ENCODE measurements at places on chromosomes 3 and 15. TPM values are rescaled to one million over a fixed set of nuclear protein-coding genes. Genes with fewer than 3 reads are reported as not detected.
A peak's percentile ranks its signal among the peaks of the same experiment; 100 is the strongest.

LYSMD2 gene
- total RNA-seq, result 4.3 TPM

FBLN2 gene
- 69.7 TPM for total RNA-seq

TUSC7 gene
- total RNA-seq, result not detected

PDHB gene
- total RNA-seq, result 209 TPM

SPINT1 gene
- total RNA-seq, result 0.59 TPM

HIGD1A gene
- 320 TPM for total RNA-seq

CPNE4 gene
- total RNA-seq, result 52.3 TPM

THAP10 gene
- total RNA-seq, result 3.9 TPM

DPPA2 gene
- not detected for total RNA-seq

WWTR1 gene
- total RNA-seq, result 37.9 TPM

AMIGO3 gene
- not detected for total RNA-seq

FEZF2 gene
- total RNA-seq, result not detected

SERPINI1 gene
- total RNA-seq, result 5.6 TPM

DNA sequence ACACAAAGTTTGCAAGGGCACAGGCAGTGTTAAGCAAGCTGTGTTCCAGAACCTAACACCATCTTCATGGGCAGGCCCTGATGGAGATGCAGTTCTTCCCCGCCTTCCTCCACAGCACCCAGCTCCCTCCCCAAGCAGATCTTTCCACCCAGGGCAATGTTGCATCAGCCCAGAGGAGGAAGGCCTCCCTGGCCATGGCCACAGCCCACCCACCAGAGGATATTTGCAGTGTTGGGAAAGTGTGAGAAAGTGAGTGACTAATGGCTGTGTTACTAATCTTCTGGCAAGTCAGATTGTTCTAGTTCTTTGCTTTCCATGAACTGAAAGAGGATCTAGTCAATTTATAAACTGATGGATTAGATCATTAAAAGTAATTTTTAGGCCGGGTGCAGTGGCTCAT is 42.0 kb upstream of the ATP10A start:
- no peak for DNase-seq

GRCh38 chr3:183555541-183556081 is at the start of gene KLHL6:
Gene KLHL6 (minus strand): TSS chr3:183555706. CDS start chr3:183555653, 53 bp downstream.
- DNase-seq, result peak; percentile 65

- no peak for DNase-seq
Measured at GRCh38 chr3:149368201-149368673, 9.2 kb downstream of the TM4SF1 start.

GRCh38 chr15:73800662-73801345 is 47.7 kb upstream of the INSYN1 start:
- peak; percentile 87 for DNase-seq

DNA sequence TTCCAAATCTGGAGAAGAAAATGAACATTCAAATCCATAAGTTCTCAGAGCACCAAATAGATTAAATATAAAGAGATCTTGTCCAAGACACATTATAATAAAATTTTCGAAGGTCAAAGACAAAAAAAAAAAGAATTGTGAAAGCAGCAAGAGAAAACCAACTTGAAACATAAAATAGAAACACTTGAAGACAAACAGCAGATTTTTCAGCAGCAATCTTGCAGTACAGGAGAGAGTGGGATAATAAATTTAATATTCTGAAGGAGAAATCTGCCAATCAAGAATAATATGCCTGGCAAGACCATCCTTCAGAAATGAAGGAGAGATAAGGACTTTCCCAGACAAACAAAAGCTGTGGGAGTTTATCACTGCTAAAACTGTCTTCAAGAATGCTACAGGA is 150.5 kb upstream of the COL8A1 start:
- DNase-seq, result no peak

DNA sequence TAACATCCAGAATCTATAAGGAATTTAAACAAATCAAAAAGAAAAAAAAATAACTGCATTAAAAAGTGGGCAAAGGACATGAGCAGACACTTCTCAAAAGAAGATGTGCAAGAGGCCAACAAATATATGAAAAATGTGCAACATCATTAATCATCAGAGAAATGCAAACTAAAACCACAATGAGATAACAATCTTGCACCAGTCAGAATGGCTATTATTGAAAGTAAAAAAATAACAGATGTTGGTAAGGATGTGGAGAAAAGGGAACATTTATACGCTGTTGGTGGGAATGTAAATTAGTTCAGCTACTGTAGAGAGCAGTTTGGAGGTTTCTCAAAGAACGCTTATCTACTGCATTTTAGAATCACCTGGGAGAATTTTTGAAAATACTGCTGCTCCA is 186.1 kb downstream of the OTOL1 start:
- no peak for DNase-seq

DNA sequence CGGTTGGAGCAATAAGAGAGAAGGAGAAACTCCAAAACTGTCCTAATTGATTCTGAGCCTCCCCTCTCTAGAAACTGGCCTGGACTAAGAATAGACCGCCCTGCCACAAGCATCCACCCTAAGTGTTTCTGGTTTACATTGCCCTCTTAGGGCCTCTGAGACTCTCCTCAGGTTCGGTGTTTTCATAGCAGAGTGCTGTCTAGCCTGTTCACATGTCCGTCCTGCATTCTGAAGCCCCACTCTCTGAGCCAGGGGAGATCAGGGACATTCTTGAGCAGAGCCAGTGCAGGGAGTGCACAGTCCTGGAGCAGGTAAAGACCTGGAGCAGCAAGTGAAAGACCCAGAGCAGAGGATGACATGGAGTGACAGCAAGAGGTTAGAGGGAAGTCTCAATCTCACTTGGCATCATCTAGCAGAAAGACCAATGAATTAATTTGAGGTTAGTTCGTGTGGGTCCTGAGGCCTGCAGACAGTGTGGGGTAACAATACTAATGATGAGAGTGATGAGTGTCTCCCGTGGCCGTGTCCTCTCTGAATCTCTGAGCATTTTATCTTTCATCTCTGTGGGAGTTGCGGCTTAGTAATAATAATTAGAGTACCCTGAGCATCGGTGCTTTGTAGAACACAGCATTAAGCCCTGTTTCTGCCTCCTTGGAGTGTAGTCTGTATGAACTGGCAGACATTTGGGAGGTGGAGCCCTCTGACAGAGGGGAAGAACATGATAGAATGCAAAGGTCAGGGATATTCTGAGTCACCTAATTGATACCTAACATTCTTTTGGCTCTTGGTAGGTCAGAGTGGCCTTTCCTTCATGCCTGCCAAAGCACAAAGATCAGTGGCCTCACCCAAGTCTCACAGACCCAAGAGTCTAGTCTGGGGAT is 24.6 kb downstream of the MAPKBP1 start:
- DNase-seq, result no peak

- no peak for DNase-seq
Measured at GRCh38 chr3:128933922-128934253, 54.5 kb downstream of the ACAD9 start.

GRCh38 chr15:64865998-64866520 is 24.3 kb downstream of the PLEKHO2 start:
- DNase-seq, result peak; percentile 30

DNA sequence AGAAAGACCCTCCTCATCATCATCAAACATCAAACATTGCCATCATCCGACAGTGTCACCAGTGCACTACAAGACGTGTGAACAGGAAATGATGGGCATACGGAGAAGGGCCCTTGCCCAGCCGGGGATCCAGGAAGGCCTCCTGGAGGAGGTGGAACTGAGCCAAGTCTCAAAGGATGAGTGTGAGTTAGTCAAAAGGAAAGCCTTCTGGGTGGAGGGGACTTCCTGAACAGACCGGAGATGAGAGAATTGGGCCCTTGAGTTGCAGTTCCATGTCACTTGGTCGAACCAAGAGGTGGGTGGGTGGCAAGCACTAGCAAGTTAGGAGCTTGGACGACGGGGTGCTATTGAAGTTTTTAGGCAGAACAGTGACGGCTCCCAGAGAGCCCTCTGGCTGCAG is 8.5 kb downstream of the SEMA4B start:
- no peak for DNase-seq

DNA sequence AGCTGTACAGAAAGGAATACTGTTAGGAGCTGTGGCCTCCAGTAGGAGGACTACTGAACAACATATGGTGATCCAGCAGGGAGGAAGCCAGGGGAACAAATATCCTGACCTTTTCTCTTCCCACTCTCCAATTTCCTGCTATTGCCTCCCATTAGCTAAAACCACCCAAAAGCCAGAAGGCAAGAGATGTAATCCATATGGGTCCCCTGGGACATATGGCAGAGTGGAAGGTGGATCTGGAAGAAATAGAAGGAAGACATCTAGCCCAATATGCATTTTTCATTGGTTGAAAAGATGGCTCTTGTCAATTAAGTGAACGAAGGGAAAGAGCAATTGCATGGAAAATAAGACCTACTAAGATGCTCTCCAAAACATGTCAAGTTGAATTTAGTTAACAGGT is 167.2 kb downstream of the CNTN3 start:
- no peak for DNase-seq

- no peak for DNase-seq
Measured at GRCh38 chr3:31288641-31289100, 244.1 kb upstream of the STT3B start.

DNA sequence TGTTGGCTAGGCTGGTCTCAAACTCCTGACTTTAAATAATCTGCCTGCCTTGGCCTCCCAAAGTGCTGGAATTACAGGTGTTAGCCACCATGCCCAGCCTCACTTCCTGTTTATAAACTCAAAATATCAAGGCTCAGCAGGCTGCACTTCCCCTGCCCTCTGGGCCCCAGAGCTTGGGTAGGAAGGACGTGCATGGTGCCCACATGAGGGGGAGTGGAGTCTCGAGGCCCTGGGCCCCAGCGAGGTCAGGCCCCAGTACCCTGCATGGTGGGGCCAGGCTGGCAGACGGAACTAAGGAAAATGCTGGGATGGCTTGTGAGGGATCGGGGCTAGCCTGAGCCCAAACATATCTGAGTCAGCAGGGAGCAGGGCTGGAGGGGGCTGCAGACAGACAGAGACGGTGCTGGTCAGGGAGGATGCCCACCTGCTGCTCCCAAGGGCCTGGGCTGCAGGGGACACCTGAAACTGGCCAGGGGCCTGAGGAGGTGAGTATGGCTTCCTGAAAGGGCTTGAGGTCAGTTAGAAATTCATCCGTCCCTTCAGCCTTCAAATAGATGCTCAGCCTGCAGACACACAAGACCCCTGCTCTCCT is 5.1 kb downstream of the SPTBN5 start:
- DNase-seq, result no peak

- no peak for DNase-seq
Measured at GRCh38 chr3:120625159-120625586, 29.0 kb downstream of the NDUFB4 start.

GRCh38 chr15:64571857-64572291 is 111.5 kb downstream of the ZNF609 start:
- DNase-seq, result no peak

DNA sequence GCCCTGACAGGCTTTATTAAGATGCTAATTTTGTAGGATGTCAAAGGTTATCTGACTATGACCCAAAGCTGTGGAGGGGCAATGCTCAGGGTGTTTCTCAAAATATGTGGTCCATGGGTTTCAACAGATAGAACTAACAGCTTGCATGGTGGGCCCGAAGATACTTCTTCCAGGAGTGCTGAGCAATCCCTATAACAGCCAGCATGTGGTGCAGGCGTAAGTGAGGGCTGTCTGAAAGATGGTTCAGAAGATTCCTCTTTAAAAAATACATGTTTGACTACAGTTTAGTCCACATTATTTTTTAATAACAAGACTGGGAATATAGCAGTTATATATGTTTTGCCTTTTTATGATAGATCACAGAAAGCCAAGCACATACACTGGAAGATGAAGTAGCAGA is 7.6 kb downstream of the SCG3 start:
- no peak for DNase-seq

DNA sequence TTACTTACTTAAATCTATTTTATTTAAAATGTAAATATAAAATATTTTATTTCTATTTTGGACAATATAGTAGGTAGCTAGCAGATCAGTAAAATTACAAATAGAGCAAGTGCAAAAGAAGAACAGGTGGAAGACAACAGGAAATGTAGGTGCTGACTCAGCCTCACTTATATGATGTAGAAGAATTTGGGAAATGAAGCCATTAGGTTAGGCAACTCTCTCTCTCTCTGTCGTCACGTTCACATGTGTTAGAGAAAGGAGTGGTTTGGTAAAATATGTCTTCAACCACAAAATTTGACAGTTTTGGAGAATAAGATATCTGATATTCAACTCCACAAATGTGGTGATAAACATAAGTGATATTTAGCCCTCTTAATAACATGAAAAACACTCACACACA is 532.5 kb upstream of the KCNMB2 start:
- no peak for DNase-seq

- DNase-seq, result no peak
Measured at GRCh38 chr3:147449669-147450068, 40.5 kb downstream of the ZIC1 start.

GRCh38 chr15:87944050-87944449 is 312.5 kb downstream of the NTRK3 start:
- no peak for DNase-seq

DNA sequence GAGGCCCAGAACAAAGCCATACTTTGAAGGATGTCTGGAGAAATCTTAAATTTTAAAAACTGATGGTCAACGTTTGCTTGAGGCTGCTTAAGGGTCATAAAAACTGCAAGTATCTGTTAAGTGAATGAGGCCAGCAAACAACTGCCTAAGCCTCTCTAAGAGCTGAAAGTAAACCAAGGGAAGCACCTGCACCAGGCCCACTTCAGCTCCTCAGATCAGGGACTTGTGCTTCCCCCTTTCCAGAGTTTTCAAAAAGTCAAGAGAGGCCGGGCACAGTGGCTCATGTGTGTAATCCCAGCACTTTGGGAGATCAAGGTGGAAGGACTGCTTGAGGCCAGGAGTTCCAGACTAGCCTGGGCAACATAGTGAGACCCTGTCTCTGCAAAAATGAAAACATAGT is 9.1 kb downstream of the FBXL22 start:
- DNase-seq, result no peak

DNA sequence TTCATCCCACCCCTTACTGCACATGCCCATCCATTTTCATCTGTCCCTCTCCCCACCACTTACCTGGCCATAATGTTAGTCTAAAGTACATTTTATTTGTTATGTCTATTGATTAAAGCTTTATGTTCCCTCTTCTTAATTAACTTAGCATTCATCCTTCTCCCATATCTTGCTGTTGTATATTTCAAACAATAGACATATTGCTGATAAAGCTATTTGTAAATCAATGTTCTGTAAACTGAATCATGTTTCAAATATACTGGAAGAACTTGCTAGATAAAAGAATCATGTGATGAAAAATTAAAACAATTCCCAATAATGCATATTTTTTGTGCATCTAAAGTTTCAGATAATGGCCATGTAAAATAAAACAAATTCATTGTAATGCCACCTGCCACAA is 249.2 kb downstream of the IGSF11 start:
- no peak for DNase-seq

GRCh38 chr3:128311441-128311844 is 155.2 kb downstream of the DNAJB8 start:
- peak; percentile 74 for DNase-seq

GRCh38 chr3:9028134-9028533 is 64.9 kb upstream of the RAD18 start:
- peak; percentile 96 for DNase-seq
